ENCODE measurements at places on chromosomes 2 and 18.

GRCh38 chr2:158969162-158969714 is 798 bp downstream of the TANC1 start:
- no peak for DNase-seq

GRCh38 chr2:30282081-30282480 is 50.7 kb downstream of the LBH start:
- DNase-seq = no peak

GRCh38 chr2:174760845-174761473 is 3.3 kb downstream of the CHRNA1 start:
- DNase-seq = no peak

GRCh38 chr2:184004289-184004947 is 593.9 kb upstream of the ZNF804A start:
- no peak for DNase-seq

- no peak for DNase-seq
Measured at GRCh38 chr18:8298186-8298585, 311.1 kb upstream of the RAB12 start.

- DNase-seq = peak; percentile 63
Measured at GRCh38 chr2:55097461-55098410, 47.5 kb upstream of the RTN4 start.

- DNase-seq = no peak
Measured at GRCh38 chr2:207640160-207640559, 15.0 kb upstream of the METTL21A start.

DNA sequence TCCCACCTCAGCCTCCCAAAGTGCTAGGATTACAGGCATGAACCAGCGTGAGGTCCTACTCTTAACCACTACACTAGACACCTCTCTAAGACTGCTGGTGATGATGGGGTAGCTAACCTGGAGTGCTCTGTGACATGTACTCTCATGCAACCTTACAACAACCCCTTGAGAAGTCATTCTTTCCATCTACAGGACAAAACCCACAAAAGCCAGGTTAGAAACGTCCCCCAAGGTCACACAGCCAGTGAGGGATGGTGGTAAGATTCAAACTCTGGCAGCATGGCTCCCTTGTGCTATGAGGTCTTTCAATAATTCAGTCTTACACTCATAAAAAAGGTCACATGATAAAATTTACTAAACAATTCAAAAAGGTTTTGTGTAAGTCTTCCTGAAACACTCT is 94.8 kb upstream of the SERTAD2 start:
- no peak for DNase-seq

Measured in retina (tissue), 1 donor.